ENCODE measurements at places on chromosomes 16 and 17.
A peak's percentile ranks its signal among the peaks of the same experiment; 100 is the strongest.

DNA sequence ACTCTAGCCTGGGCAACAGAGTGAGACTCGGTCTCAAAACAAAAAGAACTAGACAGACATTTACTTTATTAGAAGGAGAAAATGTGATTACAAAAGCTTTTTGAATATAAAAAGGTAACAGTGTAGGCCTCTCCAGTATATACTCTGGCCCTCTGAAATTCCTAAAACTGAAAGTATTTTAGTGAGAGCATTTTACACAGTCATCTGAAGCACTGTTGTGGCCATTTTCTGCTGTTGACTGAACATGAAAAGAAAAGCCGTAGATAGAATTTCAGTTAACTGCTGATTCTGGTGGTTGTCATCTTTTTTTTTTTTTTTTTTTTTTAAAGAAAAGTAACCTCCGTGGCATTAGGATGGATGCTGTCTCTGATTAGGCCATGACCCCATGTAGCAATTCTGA lies 15.6 kb downstream of the DUSP14 start:
- DNase-seq: no peak

DNA sequence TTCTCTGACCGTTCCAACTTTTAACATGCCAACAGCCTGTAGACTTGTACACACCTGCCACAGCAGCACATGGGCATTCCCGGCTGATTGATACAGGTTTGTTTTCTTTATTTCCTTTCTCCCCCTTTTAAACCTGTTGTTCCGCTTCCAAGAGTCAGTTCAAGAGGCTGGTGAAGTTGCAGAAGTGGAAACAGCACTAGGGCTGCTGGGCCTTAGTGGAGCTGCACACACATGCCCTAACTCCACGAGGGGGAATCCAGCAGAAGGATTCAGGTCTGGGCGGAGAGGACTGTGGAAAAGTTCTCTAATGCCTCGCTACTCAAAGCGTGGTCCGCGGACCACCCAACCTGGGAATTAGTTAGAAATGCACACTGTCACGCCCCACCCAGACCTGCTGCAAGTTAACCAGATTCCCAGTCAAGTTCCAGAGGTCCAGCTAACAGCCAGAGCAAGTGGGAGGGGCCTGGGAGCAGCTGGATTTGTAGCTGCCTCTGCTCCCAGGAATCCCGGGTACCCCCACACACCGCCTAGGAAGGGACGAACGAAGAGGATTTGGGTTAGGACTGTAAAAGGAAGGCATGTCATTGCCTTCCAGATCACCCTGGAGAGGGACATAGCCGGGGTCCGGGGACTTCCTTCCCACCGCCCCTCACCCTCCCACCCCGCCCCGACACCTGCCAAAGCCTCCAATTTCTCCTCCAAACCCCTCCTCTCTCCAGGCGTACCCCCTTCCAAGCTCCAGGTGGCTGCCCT lies 542 bp downstream of the SLC39A11 start:
- no peak for DNase-seq

- no peak for DNase-seq
Measured at GRCh38 chr17:62679866-62680377, 52.5 kb downstream of the MRC2 start.

DNA sequence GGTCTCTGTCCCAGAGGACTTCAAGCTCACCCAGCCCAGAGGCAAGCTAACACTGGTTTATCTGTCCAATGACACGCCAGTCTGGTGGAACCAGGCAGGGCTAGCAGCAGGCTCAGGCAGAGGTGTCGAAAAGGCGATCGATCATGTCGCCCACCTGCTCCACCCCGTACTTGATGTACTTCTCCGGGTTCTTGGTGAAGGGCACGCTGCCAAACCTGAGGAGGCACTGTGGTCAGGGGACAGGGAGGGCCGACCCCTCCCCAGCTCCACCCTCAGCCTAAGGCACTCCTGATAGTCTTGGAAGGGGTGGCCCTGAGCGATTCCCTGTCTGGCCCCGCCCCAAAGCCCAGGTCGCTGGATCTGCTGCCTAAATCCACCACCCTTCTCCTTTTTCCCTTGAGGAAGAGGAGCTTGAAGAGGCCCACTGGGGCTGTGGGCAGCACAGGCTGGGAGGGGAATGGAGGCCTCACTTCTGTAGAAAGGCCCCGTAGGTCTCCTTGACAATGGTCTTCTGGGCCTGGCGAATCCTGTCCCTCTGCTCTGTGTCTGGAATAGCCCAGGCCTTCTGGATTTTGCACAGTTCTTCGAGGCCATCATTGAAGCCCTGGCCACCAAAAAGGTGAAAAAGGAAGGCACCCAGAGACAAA lies 4.7 kb downstream of the ZACN start:
- no peak for DNase-seq

- DNase-seq: peak; percentile 13
Measured at GRCh38 chr16:50742576-50743200, 802 bp downstream of the CYLD start.

Measured in activated CD8-positive, alpha-beta memory T cell treated with anti-CD3 and anti-CD28 coated beads for 1 hour (primary cell).